WTC11 (cell line): ENCODE measurements at places on chromosomes 11 and 22.

DNA sequence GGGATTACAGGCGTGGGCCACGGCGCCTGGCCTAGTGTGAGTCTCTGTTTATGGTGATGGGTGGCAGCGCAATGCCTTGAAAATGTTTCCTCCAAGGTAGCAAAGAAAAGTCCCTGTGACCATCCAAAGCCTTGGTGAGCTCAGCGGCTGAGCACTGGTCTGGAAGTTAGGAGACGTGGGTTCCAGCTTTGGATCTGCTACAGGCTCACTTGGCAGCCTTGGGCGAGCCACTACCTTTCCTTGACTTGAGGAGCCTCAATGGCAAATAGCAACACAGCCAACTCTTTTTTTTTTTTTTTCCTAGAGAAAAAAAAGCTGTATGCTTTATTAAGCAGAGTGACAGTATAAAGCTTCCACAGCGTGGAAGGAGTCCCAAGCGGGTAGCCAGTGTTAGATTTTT is 61.3 kb upstream of the RASD2 start:
- peaks cover 7% of the 10 kb centered on the region for H3K27me3 ChIP-seq
- DNase-seq, result no peak

DNA sequence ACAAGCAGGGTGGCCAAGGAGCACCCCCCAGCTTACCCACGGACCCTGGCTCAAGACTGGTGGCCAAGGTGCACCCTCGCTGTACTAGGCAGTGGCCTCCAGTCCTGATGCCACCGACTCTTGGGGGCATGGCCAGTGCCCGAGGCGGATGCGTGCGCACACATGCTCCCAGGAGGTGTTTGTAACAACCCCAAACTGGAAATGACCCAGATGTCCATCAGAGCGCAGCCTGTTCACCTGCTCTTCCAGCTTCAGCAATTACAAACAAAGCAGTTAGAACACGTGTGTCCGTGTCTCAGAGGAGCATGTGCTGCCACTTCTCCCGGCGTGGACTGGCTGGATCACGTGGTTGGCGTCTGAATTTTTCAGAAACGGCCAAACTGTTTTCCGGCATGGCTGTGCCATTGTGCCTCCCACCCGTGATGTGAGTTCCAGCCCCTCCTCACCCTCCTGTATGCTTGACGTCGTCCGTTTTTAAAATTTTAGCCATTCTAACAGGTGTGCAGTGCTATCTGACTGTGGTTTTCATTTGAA is 7.1 kb upstream of the MUC6 start:
- no peaks in the 10 kb centered on the region for H3K4me1 ChIP-seq
- H3K4me3 ChIP-seq, result no peak overlapping the region
- no peak overlapping the region for H3K27ac ChIP-seq
- DNase-seq, result no peak

GRCh38 chr11:116955548-116955947 is 118.1 kb upstream of the APOA1 start:
- H3K4me1 ChIP-seq, result peaks cover 29% of the 10 kb centered on the region
- peak overlapping the region; percentile 15; the same call in 1 of the 2 replicates for H3K27ac ChIP-seq
- no peak for DNase-seq
- no peaks in the 10 kb centered on the region for H3K27me3 ChIP-seq
- no peaks in the 10 kb centered on the region for H3K36me3 ChIP-seq

DNA sequence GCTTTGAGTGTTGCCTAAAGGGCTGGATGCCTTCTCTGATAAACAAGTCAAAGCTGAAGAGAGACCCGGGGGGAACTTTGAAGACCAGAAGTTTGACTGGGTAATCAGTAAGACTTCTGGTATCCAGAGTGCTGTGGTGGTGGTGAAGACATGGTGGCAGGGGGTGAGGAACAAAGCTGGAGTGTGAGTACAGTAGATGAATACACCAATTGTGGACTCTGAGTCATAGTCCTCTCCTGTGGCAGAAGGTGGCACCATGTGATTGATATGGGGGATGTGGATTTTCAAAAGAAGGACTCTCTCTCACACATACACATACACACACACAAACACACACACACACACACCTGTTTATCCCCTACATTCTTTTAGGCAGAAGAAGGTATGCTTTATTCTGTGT is 12.3 kb downstream of the MS4A6A start:
- H3K36me3 ChIP-seq, result peaks cover 29% of the 10 kb centered on the region
- no peak overlapping the region for H3K27ac ChIP-seq
- peaks cover 4% of the 10 kb centered on the region; the same call in 1 of the 2 replicates for H3K27me3 ChIP-seq
- H3K4me1 ChIP-seq, result peaks cover 10% of the 10 kb centered on the region

GRCh38 chr22:23055449-23056179 is 14.7 kb upstream of the GNAZ start:
- no peaks in the 10 kb centered on the region for H3K4me1 ChIP-seq
- H3K4me3 ChIP-seq, result no peak overlapping the region
- no peak overlapping the region for H3K27ac ChIP-seq
- H3K36me3 ChIP-seq, result no peaks in the 10 kb centered on the region
- peaks cover 22% of the 10 kb centered on the region for H3K27me3 ChIP-seq

GRCh38 chr11:1574933-1575242 is 2.8 kb upstream of the DUSP8 start:
- no peak overlapping the region for H3K27ac ChIP-seq
- peaks cover 62% of the 10 kb centered on the region for H3K27me3 ChIP-seq
- peaks cover 3% of the 10 kb centered on the region; the same call in 1 of the 2 replicates for H3K36me3 ChIP-seq
- peak overlapping the region; percentile 35 for H3K4me3 ChIP-seq

DNA sequence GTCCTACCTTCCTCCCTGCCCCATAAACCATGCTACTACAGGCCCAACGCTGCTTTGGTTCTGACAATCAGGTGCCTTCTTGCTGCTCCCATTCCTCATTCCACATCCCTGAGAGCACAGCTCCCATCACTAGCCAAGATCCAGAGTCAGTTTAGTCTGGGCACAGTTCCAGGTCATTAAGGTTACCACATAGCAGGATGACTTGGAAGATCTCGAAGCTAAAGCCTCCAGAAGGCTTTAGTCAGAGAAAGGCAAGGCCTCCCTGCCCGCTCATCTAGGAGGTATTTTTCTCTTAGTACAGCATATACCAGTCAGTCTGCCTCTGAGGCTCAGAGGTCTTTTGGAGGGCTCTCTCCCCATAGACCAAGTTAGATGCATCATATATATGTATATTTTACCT is 30.3 kb downstream of the TRIM66 start:
- no peaks in the 10 kb centered on the region for H3K27me3 ChIP-seq
- H3K4me3 ChIP-seq, result no peak overlapping the region
- no peaks in the 10 kb centered on the region for H3K36me3 ChIP-seq
- no peak overlapping the region for H3K27ac ChIP-seq
- DNase-seq, result no peak
- H3K4me1 ChIP-seq, result no peaks in the 10 kb centered on the region

GRCh38 chr11:65471447-65471891 is 27.4 kb upstream of the MALAT1 start:
- H3K4me3 ChIP-seq, result no peak overlapping the region
- H3K4me1 ChIP-seq, result peaks cover 3% of the 10 kb centered on the region
- no peaks in the 10 kb centered on the region for H3K36me3 ChIP-seq
- H3K27ac ChIP-seq, result no peak overlapping the region
- peaks cover 10% of the 10 kb centered on the region for H3K27me3 ChIP-seq

- no peak for DNase-seq
- no peaks in the 10 kb centered on the region; the same call in 1 of the 2 replicates for H3K36me3 ChIP-seq
- H3K4me1 ChIP-seq, result peaks cover 24% of the 10 kb centered on the region
- peak overlapping the region; percentile 89 for H3K27ac ChIP-seq
- no peak overlapping the region for H3K4me3 ChIP-seq
These were observed 78.9 kb upstream of the FIBIN start for GRCh38 chr11:26914968-26915367.

DNA sequence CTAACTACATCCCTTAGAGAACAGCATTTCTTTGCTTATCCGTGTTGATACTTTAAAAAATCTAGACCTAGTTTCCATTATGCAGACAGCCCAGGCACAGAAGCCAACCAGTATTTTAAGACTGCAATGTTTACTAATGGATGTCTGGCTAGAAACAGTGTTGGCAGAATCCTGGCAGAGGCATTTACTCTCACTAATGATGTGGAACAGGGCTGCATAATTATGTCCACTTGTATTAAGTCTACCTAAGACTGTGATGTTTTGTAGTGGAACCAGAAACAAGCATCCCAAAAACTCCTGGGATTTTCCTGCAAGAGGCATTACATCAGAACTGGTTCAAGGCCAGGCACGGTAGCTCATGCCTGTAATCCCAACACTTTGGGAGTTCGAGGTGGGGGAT is 50.2 kb upstream of the PICALM start:
- no peak overlapping the region for H3K27ac ChIP-seq
- H3K27me3 ChIP-seq, result no peaks in the 10 kb centered on the region
- no peaks in the 10 kb centered on the region for H3K36me3 ChIP-seq
- no peaks in the 10 kb centered on the region for H3K4me1 ChIP-seq
- H3K4me3 ChIP-seq, result no peak overlapping the region
- no peak for DNase-seq

DNA sequence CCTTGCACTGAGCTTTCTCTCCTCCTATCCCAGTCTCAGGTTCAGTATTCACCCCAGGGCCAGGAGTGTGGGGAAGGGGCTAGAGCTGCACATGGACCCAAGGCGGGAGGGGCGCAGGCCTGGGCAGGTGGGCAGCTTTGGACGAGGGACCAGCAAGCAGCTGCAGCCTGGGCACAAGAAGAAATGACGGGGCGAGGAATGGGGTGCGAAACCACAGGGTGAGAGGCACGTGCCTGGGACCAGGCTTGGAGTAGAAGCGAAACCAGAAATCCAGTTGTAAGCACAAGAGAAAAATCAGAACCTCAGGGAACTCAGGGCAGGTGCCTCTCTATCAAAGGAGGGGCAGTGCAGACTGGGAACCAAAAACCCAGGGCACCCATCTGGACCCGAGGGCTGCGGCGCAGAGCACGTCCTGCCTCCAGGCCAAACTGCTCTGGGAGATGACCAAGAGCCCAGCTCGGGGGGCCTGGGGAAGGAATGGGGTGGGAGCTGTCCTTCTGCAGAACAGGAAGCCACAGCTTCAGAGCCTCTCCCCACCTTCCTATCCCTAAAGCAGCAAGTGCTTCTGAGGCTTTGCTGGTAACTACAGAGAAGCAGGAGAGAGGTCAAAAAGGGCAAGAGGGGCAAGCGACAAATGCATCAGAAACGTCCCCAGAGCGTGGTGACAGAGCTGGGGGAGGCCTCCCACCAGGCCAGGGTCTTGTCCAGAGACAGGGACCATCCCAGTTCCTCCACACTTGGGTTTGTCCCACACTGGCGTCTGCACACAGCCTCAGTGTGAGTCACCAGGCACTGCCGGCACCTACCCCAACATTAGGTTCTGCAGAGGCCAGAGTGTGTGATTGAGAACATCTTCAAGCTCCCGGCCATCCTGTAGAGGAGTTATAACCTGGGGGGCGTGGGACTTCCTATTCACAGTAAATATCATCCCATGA is 18.3 kb upstream of the TMPRSS4 start:
- no peaks in the 10 kb centered on the region for H3K36me3 ChIP-seq
- H3K27ac ChIP-seq, result no peak overlapping the region
- no peak overlapping the region for H3K4me3 ChIP-seq
- no peak for DNase-seq

DNA sequence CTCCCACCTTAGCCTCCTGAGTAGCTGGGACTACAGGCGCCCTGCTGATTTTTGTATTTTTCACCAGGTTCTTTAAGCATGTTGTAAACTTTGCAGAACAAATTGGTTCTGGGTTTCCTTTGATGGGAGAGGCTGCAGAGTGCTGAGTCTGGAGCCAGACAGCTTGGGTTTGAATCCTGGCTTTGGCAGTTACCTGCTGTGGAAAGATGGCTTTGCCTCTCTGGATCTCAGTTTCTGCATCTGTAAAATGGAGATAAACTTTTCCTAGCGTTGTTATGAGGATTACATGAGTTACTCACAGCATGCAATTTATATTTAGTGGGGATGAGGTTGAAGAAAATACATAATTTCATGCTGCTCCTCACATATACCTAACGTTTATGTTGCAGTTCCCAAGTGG is 19.1 kb downstream of the ZNRF3 start:
- H3K4me1 ChIP-seq, result peaks cover 69% of the 10 kb centered on the region
- H3K27ac ChIP-seq, result no peak overlapping the region; the same call in 1 of the 2 replicates
- H3K4me3 ChIP-seq, result no peak overlapping the region

- H3K27me3 ChIP-seq, result no peaks in the 10 kb centered on the region
- H3K4me1 ChIP-seq, result no peaks in the 10 kb centered on the region
- no peak for DNase-seq
- no peak overlapping the region for H3K4me3 ChIP-seq
- H3K36me3 ChIP-seq, result peaks cover 19% of the 10 kb centered on the region
These were observed 40.0 kb downstream of the SBF1 start for GRCh38 chr22:50434849-50435248.

DNA sequence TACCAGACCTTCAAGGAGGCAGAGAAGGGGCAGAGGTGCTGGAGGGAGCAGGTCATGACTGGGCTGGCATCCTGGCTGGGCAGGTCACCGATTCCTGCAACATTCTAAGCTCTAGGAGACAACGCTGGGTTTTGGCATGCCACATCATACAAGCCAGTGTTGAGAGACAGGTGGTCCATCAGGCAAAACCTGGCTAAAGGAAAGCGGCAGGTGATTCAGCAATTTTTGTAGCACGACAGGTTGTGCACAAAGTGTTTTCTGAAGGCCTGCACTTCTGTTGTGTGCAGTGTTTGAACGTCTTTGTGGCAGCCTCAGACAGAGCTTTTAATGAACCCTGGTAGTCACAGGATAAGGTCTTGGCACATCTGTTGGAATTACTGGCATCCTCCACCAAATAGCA is 69.9 kb upstream of the BID start:
- DNase-seq, result no peak
- H3K27ac ChIP-seq, result no peak overlapping the region; the same call in 1 of the 2 replicates
- H3K27me3 ChIP-seq, result no peaks in the 10 kb centered on the region
- no peak overlapping the region for H3K4me3 ChIP-seq
- no peaks in the 10 kb centered on the region for H3K4me1 ChIP-seq

DNA sequence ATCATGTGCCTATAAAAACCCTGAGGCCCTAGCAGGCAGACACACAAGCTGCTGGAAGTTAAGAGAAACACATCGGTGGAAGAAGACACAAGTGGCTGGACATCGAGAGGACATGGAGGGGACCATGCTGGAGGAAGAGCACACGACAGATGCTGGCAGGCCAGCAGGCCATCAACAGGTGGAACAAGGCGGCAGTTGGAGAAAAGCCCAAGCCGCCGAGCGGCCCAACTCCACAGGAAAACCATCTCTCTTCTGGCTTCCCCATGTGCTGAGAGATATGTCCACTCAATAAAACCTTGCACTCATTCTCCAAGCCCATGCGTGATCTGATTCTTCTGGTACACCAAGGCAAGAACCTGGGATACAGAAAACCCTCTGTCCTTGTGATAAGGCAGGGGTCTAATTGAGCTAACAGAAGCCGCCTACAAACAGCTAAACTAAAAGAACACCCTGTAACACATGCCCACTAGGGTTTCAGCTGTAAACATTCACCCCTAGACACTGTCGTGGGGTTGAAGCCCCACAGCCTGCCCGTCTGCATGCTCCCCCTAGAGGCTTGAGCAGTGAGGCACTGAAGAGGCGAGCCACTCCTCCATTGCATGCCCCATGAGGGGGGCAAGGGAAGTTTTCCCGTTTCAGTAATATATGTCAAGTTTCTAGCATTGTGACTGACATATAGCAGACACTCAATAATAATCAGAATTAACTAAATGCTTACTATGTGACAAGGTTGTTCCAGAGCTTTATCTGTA is 39.0 kb upstream of the MMP20 start:
- no peak overlapping the region for H3K4me3 ChIP-seq
- no peaks in the 10 kb centered on the region for H3K27me3 ChIP-seq
- H3K27ac ChIP-seq, result no peak overlapping the region
- peaks cover 14% of the 10 kb centered on the region for H3K4me1 ChIP-seq
- peak; percentile 47 for DNase-seq

GRCh38 chr22:42268852-42269410 is 1.5 kb downstream of the TCF20 start:
- DNase-seq, result no peak
- H3K4me3 ChIP-seq, result peak overlapping the region; percentile 96
- H3K36me3 ChIP-seq, result peaks cover 2% of the 10 kb centered on the region; the same call in 1 of the 2 replicates
- peak overlapping the region; percentile 95 for H3K27ac ChIP-seq
- peaks cover 35% of the 10 kb centered on the region for H3K4me1 ChIP-seq

- H3K27ac ChIP-seq, result no peak overlapping the region
- H3K27me3 ChIP-seq, result peaks cover 30% of the 10 kb centered on the region
These were observed 37.7 kb upstream of the ANO1 start for GRCh38 chr11:70040452-70040851.
